ENCODE measurements at places on chromosomes 4 and X.

DNA sequence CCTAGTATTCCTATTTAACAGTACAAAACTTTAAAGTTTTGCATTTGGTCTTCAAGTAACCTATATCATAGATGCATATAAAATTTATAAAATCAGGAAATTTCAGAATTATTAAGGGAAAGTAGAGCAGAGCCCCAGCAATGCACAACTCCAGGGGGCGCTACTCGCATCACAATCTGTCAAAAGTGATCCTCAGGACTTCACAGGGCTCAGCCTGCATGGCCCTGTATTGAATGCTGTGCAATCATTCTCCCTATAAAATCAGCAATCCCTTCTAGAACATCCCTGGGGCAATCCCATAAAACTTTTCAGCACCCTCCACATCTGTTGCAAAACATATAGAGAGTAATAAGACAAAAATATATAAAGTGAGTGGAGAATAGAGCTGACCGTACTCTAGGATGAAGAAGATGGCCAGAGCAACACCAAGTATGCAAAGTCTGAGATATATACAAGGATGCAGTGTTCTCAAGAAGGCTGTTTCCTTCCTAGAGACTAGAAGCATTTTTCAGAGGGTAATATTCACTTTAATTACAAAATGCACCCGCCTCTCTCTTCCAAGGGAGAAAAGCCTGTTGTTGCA lies 12.5 kb upstream of the PPARGC1A start:
- DNase-seq, result no peak

- no peak for DNase-seq
Observed at GRCh38 chr4:8606966-8607365, 14.4 kb downstream of the CPZ start.

DNA sequence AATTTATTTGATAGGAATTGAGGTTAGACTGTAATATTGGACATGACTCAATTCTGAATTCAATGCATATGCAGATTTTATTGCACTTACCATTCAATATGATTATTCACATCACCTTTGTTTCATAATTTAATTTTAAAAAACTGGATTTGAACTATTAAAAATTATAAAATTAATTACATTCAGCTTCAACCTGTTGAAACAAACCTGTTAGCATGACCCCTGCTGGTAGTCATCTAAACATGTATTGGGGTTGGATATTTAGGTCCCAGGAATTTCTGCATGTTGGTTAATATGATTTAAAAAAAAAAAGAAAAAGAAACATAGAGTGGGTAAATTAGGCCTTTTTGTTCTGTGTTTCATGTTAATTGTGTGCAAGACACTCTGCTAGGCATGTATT lies 85.9 kb downstream of the ARSJ start:
- no peak for DNase-seq

DNA sequence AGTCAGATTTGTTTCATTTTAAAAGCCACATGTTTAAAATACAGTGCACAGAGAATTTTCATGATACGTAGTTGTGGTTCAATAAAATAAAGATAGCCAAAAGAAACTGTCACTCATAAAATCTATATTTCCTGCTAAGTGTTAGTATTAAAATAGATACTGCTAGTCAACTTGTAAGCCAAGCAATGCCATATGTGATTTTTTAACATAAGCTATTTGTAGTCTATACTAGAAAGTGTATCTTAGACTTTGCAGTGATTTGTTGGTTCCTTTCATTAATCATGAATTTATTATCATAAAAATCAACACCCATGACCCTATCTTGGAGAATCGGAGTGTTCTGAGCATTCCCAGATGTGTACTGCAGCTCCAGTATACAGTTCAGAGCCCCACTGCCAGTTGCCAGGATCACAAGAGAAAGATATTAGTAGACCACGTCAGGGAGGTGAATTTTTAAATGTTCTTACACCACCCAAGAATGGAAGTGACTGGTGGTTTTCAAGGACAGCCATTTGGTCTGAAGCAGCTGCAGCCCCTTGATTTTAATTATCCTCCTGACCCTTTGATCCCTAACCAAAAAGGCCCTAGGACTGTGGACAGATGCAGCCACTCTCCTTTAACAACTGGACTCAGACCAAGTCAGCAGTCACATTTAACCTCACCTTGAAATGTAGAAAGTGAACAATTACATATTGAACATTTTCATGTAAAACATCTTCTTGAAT lies 163.1 kb downstream of the PALLD start:
- DNase-seq, result no peak

DNA sequence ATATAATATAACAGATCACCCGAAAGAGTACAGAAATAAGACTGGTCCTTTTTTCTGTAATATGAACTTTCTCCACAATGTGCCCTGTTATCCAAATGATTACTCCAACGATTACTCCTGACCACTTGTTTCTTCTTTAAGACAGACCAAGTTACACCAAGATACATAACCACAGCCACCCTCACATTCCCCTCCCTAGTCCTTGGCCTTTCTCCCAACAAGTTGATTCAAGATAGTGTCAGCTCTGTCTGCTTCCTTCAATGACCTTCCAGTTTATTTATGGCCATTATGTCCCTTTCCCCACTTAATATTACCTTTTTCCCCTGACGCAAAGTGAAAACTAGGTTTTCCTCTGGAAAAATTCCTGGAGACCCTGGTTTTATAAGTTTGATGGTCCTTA lies 397.2 kb downstream of the FAM47B start:
- no peak for DNase-seq
